ENCODE measurements at places on chromosomes 4 and X.

DNA sequence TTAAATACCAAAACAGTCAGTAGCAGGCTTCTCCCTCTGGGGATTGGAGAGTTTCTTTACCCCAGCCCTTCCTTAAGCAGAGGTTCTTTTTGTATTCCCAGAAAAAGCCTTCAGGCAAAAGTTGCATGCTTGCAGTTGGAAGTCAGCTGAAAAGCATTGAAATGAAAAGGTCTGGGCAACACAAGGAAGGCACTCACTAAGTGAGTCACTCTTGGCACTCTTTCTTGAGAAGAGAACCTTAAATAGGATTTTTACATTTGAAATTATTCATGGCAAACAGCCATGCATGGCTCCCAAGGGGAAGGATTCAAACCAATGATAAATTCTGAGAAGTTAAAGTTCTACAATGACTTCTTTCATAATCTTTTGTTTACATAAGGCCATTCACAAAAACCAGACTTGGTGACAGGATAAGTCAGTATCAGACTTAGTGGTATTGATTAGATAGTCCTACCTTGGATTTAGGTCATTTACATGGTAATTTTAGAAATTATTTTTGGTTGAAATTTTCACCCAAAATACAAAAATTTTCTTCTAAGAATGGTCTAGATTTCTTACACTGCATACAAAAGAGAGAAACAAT is 2068.9 kb downstream of the PCDH7 start:
- no peak for DNase-seq

- no peak for DNase-seq
Observed at GRCh38 chr4:108834835-108835384, 72.1 kb upstream of the ETNPPL start.

DNA sequence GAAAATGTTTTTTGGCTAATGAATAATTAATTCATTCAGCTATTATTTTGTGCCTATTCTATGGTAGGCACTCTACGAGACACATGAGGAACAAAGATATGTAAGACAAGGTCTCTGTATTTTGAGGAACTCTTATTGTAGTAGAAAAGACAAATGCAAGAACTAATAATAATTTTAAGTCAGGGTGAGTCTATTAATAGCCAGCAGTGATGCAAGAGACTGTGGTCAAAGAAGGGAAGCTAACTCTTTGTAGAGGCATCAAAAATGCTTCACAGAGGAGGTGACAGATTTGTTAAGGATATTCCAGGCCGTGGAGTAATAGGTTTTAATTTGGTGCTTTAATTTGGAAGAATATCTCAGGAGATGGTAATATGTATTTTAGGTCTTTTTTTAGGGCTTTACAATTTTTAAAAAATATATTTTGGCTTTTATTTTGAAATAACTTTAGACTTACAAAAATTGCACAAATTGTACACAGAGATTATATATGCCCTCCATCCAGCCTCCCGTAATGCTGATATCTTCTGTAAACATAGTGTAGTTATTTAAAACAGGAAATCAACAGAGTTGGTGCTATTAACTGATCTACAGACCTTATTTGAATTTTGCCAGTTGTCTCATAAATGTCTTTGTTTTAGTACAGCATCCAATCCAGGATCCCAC is 48.1 kb downstream of the DCLK2 start:
- DNase-seq = no peak

DNA sequence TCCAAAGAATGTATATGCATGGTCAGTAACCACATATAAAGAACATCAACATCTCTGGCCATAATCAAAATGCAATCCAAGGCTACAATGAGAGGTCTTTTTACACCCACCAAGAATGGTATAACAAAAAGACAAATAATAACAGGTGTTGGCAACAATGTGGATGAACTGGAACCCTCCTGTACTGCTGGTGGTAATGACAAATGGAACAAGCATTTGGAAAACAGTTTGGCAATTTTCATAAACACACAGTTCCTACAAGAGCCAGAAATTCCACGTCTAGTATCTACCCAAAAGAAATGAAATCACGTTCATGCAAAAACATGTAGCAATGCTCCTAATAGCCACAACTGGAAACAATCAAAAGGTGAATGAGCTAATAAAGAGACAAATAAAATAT is 11.7 kb downstream of the UGT2B4 start:
- no peak for DNase-seq

DNA sequence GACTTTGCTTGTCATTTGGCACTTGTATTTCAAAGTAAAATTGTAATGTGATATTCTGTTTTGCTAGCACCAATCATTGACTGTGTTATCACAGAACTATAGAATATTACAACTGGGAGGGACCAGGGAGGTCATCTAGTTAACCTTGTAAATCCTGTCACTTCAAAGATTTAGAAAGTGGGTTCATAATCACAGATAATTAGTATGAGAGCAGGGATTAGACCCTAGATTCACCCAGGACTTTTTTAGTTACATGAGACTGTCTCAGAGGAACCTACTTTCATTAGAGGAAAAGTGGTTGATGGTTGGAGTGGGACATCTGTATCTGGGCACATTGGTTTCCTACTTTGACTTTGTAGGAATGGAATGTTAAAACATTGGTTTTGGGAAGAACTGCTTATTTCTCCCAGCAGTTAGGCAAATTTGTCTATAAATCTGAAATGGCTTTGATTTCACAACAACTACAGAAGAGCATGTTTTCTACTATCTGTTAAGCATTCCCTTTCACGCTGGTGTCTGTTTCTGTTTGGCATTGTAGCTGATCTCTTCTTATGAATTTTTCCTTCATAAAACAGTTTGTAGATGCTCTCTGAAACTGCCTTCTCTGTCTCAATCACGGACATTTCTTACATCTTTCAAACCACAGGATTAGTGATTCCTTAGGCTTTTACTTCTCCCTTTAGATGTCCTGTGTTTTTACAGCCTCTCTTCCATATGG is 144.1 kb downstream of the DIPK2B start:
- no peak for DNase-seq

GRCh38 chrX:131317326-131317725 is 28.2 kb upstream of the IGSF1 start:
- DNase-seq = no peak

- no peak for DNase-seq
Observed at GRCh38 chrX:136209016-136209738, 42.0 kb downstream of the MAP7D3 start.

DNA sequence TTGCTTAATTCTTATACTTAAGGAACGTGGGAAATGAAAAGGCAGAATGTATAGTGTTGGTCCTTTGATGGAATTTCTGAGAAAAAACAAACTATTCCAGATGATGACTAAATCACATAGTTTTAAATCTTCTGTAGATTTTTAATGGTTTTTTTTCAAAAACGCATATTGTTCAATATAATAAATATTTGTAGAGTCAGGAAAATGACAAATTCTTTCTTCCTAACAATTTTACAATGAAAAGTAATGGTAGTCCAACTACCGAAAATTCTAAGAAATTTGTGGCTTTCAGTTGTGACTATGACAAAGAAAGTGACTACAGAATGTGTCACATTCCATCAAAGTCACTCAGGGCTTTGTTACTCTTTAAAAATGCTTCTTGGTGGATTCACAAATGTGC is 164.8 kb upstream of the PITX2 start:
- no peak for DNase-seq

Data from stimulated activated CD8-positive, alpha-beta memory T cell treated with anti-CD3 and anti-CD28 coated beads, Interleukin-4, amount 100 ng/mL, for 4 hours (primary cell).